ENCODE measurements at places on chromosomes 11 and 22. TPM values are rescaled to one million over a fixed set of nuclear protein-coding genes. Genes with fewer than 3 reads are reported as not detected.

UBTFL1 gene
- polyA plus RNA-seq = not detected

OR52E2 gene
- not detected for polyA plus RNA-seq

APOA1 gene
- polyA plus RNA-seq = 0.60 TPM

LRRC74B gene
- polyA plus RNA-seq = not detected

NAALAD2 gene
- polyA plus RNA-seq = 3.4 TPM

FOLH1 gene
- 0.32 TPM for polyA plus RNA-seq

NOX4 gene
- polyA plus RNA-seq = 1.9 TPM

TMEM25 gene
- polyA plus RNA-seq = 11.4 TPM

C22orf39 gene
- 38.3 TPM for polyA plus RNA-seq

CREB3L1 gene
- polyA plus RNA-seq = 10.3 TPM

NUCB2 gene
- polyA plus RNA-seq = 86.9 TPM

FJX1 gene
- 9.4 TPM for polyA plus RNA-seq

DNAJC24 gene
- polyA plus RNA-seq = 24.9 TPM

MDK gene
- polyA plus RNA-seq = 451 TPM

PTPN5 gene
- 3.6 TPM for polyA plus RNA-seq

SLC5A1 gene
- not detected for polyA plus RNA-seq

RTN4RL2 gene
- 13.1 TPM for polyA plus RNA-seq

IL18 gene
- polyA plus RNA-seq = 1.8 TPM

PICALM gene
- 27.9 TPM for polyA plus RNA-seq

MMP8 gene
- not detected for polyA plus RNA-seq

USP2 gene
- 5.0 TPM for polyA plus RNA-seq

SLC1A2 gene
- 0.70 TPM for polyA plus RNA-seq

PLAAT5 gene
- 7.7 TPM for polyA plus RNA-seq

RBFOX2 gene
- polyA plus RNA-seq = 84.8 TPM

ENTHD1 gene
- not detected for polyA plus RNA-seq

ANO9 gene
- 9.0 TPM for polyA plus RNA-seq

CNGA4 gene
- polyA plus RNA-seq = 0.15 TPM

APOBEC3G gene
- polyA plus RNA-seq = 1.8 TPM

SF3A1 gene
- polyA plus RNA-seq = 93.4 TPM

Measured in GM23338 (cell line).